ENCODE measurements at places on chromosomes 1 and 21. TPM values are rescaled to one million over a fixed set of nuclear protein-coding genes. Genes with fewer than 3 reads are reported as not detected.

DNA sequence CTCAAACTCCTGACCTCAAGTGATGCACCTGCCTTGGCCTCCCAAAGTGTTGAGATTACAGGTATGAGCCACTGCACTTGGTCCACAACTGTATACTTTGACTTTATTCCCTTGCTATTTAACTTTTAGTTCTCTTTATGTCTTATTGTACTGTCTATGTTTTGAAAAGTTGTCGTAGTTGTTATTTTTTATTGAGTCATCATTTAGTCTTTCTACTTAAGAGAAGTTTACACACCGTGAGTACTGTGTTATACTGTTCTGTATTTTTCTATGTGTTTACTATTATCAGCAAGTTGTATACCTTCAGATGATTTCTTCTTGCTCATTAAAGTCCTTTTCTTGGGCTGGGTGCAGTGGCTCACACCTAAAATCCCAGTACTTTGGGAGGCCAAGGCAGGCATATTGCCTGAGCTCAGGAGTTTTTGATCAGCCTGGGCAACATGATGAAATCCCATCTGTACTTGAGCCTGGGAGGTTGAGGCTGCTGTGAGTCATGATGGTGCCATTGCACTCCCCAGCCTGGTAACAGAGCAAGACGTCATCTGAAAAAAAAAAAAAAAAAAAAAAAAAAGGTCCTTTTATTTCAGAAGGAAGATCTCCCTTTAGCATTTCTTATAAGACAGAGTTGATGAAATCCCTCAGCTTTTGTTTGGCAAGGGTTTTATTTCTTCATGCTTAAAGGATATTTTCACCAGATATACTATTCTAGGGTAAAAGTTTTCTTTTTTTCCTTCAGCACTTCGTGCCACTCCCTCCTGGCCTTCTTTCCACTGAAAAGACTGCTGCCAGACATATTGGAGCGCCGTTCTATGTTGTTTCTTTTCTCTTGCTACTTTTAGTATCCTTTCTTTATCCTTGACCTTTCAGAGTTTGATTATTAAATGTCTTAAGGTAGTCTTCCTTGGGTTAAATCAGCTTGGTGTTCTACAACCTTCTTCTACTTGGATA is 47.6 kb downstream of the TNFSF18 start:
- no peaks in the 10 kb centered on the region for H3K4me1 ChIP-seq
- no peak for DNase-seq
- peak overlapping the region; percentile 47 for H3K27ac ChIP-seq
- H3K4me3 ChIP-seq, result no peak overlapping the region
- H3K36me3 ChIP-seq, result peaks cover 14% of the 10 kb centered on the region

- DNase-seq, result no peak
- no peaks in the 10 kb centered on the region for H3K27me3 ChIP-seq
- H3K27ac ChIP-seq, result no peak overlapping the region
- no peak overlapping the region for H3K4me3 ChIP-seq
- H3K4me1 ChIP-seq, result no peaks in the 10 kb centered on the region
Observed at GRCh38 chr1:114379987-114380386, 131.0 kb downstream of the TRIM33 start.

The TRNAU1AP gene
- 20.3 TPM for total RNA-seq

The RPTN gene
- total RNA-seq, result not detected

The SIM2 gene
- 0.60 TPM for total RNA-seq

The SPAG17 gene
- total RNA-seq, result not detected

The PUM1 gene
- total RNA-seq, result 110 TPM

The LCE1A gene
- total RNA-seq, result not detected

The FNDC5 gene
- total RNA-seq, result 4.6 TPM
